ENCODE measurements at places on chromosomes 3 and 15.

DNA sequence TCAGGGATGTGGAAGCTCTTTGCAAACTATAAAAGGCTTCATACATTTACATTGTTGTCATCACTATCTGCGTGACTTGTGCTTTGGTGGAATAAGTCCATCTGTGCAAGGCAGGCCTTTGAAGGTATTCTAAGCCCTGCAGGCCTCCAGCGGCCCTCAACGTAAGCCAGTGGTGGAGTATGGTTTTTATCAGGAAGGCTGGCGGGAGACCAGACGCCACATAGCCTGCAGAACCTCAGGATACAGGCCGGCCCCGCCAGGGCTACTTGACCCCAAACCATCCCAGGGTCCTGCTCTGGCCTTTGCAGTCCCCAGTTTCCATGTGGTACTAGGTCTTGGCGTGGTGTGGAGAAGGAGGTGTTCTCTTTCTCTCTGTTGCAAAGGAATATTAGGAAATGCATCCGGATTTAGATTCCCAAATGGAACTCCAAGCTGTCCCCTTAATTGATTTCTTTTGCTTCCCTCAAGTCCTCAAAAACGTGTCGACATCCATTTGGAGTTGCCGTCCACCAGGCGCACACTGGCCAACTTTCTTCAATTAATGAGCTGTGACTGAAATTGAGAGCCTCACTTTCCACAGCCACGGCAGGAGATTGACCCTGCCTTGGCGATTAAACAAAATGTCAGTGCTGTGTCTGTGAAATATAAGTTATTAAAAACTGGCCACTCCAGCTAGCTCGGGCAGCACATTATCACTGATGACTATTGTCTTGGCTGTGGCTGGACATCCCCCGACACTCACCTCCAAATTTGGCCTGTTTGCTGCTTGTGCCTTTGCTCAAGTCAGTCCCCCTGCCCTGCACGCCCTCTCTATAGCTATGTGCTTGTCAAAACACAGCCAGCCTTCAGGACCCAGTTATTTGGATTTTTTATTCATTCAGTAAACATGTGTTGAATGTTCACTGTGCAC lies 239.8 kb upstream of the TLE3 start:
- DNase-seq = no peak

DNA sequence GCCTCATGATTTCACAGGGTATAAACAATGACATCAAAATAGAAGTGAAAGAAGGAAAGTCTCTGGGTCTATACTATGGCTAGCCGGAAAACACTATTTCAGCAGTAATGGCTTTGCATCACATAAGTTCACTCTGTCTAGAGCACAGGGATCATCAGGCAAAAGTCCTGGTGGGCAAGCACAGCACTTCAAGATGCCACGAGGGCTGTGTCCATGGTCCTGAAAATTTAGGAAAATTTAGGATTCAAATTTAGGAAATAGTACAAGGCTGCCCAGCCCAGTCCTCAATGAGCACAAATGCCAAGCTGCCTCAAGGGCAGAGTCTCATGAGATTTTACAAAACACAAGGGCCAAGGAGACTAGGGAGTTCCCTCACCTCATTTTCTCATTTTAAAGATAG lies 54.1 kb downstream of the RORA start:
- DNase-seq = no peak

GRCh38 chr3:37852771-37853170 lies 8.9 kb upstream of the CTDSPL start:
- no peak for DNase-seq

GRCh38 chr15:68907396-68907923 lies 22.9 kb upstream of the SPESP1 start:
- DNase-seq = no peak

DNA sequence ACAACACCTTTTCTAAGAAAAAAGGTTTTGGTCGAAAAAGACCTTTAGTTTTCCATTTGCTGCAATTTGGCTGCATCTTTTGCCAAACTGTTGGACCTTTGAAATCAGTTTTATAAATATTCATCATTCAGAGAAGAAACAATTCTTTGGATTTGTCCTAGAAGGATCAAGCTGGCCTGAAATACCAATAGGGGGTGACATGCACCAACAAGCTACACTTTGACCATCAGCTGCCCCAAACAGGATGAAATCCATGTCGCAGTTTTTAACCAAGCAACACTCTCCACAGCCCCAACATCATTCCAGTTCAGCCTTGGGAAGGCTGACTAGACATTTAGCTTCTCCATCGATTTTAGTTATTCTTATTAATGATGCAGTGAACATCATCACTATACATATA lies 9.8 kb downstream of the RPL15 start:
- no peak for DNase-seq

DNA sequence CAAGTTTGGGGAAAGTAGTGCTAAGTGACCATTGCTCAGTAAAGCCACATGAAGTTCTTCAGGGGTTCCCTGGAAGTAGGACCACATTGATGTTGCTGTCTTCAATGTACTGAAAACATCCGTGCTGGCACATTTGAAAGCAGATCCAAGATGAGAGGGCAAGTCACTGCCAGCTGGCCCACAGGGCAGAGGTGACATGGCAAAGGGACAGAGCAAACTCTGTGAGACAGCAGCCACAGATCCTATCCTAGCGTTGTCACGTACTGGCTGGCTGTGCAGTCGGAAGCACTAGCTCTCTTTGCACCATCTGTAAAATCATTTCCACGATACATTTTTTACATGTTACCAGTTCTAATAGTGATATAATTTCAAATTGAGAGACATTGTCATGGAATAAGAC lies 13.8 kb downstream of the MUC13 start:
- no peak for DNase-seq

- DNase-seq = no peak
Observed at GRCh38 chr3:66989860-66990696, 8.0 kb upstream of the KBTBD8 start.

GRCh38 chr3:126417981-126418530 lies 23.3 kb downstream of the CFAP100 start:
- DNase-seq = no peak
